ENCODE measurements at places on chromosomes 7 and 10. TPM values are rescaled to one million over a fixed set of nuclear protein-coding genes. Genes with fewer than 3 reads are reported as not detected.

- no peak for DNase-seq
Measured at GRCh38 chr10:2964632-2965296, 102.6 kb upstream of the PFKP start.

- no peak for DNase-seq
Measured at GRCh38 chr10:101014966-101015581, 15.5 kb downstream of the LZTS2 start.

- DNase-seq, result no peak
Measured at GRCh38 chr10:99529591-99530107, 3.1 kb upstream of the NKX2-3 start.

Gene SPDYE2B
- total RNA-seq, result not detected

- DNase-seq, result no peak
Measured at GRCh38 chr10:61184429-61184828, 240.4 kb upstream of the RHOBTB1 start.

Gene ZNF365
- total RNA-seq, result not detected

- DNase-seq, result peak; percentile 53
Measured at GRCh38 chr7:42493436-42494198, 256.6 kb upstream of the GLI3 start.

Gene SPDYE16
- not detected for total RNA-seq

Gene ST8SIA6
- total RNA-seq, result 1.1 TPM

GRCh38 chr10:91251430-91252056 lies 31.1 kb downstream of the PCGF5 start:
- DNase-seq, result peak; percentile 21

Gene MPP7
- 4.2 TPM for total RNA-seq

- DNase-seq, result peak; percentile 81
Measured at GRCh38 chr7:54841772-54842697, 83.0 kb upstream of the SEC61G start.

Measured in right lobe of liver (tissue), 6 donors.